Amniotic stem cell (primary cell): ENCODE measurements at places on chromosomes 2 and 18.

- DNase-seq: no peak
Measured at GRCh38 chr2:232567721-232568120, 17.2 kb downstream of the EIF4E2 start.

DNA sequence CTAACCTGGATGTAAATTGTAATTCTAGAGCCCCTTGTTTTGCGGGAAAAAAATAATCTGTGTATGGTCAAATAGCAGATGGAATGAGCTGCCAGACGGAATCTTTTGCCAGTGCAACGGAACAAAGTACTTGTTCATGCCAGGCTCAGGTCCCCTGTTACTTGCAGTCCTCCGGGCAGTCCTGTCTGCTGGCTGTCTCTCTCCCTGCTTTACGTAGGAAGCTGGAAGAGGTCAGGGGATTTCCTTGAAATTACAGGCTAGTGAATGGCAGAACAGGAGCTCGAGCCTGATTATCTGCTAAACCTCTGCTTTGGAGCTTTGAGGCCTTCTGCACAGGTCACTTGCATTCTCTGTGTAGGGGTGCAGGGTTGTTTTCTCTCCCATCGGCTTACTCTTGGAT is 54.8 kb downstream of the LRRFIP1 start:
- DNase-seq: no peak

DNA sequence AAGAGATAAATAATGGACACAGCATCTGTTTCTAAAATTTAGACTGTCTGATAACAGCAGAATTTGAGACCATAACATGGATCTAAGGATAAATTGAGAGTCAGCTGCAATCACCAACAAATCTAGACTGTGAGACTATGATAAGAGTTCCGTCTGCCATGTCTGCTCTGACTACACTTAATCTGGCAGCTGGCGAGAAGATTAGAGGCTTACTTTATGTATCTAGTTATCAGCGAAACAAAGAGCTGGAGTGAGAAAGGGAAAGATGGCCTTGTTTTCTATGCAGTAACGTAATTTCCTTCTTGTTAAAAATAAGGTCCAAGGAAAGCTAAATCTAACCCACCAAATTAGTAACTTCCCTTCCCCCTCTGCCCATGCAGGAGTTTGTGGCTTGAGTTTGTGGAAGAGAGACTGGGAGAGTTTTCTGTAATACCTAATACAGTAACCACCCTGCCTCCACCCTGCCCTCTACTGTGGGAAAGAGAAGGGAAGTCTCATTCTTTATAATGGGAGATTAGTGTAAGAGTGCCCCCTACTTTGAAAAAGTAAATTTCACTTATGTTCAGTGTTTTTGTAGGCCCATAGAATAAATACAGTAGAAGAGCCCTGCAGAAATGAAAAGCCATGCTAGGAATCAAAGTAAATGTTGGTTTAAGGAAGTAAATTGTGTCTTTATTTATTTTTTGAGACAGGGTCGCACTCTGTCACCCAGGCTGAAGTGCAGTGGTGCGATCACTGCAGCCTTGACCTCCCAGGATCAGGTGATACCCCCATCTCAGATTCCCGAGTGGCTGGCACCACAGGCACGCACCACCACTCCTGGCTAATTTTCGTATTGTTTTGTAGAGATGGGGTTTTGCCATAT is 27.5 kb downstream of the EML4 start:
- no peak for DNase-seq

DNA sequence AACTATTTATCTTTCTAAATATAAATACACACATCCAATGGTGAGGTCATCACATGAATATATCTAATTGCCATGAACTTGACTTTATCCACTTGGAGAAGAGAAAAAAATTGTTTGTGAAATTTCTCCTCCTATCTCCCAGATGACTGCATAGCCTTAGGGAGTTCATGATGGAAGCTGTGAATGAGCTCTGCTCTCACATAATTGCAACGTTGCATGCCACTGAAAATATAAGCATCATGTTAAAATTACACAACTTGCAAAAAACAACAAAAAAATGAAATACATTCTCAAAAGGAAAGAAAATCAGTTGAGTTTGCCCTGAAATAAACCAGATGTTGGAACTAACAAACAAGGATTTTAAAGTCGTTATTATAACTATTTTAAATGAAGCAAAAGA is 50.6 kb upstream of the OSR1 start:
- DNase-seq: no peak

DNA sequence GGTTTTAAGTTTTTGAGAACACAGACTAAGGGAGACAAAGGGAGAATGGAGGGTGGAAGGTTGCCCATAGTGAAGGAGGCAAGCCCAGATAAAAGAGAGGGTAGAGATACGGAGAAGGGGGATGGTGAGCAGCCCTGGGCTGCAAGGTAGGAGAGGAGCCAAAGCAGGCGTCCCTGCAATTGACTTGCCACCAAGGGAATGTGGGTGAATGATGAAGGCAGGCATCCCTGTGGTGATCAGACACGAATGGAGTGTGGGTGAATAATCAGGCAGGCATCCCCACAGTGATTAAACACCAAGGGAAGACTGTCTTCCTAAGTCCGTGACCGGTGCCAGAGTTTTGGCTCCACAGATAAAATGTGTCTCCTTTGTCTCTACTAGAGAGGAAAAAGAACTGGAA is 16.5 kb upstream of the ALPK2 start:
- no peak for DNase-seq

DNA sequence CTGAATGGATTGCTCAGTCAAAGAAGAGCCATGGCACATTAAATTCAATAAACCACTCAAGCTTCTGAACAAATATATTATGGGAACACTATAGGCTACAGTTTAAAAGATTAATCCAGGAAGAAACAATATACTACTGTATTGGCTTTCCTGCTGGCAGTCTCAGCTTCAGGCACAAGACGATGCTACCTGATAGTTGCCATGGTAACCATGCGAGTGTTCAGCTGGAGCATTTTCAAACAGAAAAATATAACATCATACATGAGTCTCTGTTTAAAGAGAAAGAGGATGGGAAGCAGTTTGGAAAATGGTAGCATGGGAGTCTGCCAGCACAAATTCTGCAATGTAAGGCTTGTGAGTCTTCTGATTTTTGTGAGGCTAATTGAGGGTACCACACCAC is 65.9 kb upstream of the CPO start:
- DNase-seq: no peak

DNA sequence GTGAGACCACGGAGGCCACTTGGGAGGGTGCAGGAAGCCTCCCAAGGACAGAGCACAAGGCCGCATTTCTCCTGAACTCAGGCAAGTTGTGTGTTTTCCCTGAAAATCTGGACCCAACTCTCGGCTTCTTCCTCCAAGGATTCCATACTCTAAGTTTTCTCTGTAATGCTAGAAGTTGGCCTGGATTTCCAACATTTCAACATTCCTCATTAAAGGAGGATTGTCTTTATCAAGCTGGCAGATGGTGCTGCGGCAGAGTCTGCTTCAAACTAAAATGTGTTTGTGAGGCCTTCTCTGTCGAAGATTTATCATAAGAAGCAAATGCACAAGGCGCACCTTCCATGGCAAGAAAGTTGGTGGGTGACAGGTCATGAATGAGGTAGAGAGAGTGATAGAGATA is 94.4 kb upstream of the SATB2 start:
- DNase-seq: no peak

GRCh38 chr18:31659576-31660177 is 24.7 kb downstream of the B4GALT6 start:
- DNase-seq: no peak

GRCh38 chr2:182077448-182078142 is 91.9 kb downstream of the PPP1R1C start:
- peak; percentile 79 for DNase-seq

DNA sequence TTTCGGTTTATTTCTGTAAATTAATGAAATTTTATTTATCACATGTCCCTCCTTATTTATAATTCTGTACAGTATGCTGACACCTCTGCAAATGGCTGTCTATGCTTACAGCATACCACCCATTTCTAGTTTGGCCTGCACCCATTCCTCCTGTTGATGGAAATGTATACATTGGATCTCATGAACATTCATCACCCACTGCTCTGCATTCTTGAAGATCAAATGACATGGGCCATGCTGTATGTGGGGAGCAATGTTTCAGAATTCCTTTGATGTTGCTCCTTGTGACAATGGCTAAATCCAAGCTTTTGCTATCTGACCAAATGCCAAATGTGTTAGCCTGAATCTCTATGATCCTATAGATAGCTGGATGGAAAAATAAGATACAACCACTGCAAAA is 55.3 kb upstream of the ITGB6 start:
- no peak for DNase-seq

GRCh38 chr2:176251928-176252327 is 17.3 kb upstream of the MTX2 start:
- no peak for DNase-seq

DNA sequence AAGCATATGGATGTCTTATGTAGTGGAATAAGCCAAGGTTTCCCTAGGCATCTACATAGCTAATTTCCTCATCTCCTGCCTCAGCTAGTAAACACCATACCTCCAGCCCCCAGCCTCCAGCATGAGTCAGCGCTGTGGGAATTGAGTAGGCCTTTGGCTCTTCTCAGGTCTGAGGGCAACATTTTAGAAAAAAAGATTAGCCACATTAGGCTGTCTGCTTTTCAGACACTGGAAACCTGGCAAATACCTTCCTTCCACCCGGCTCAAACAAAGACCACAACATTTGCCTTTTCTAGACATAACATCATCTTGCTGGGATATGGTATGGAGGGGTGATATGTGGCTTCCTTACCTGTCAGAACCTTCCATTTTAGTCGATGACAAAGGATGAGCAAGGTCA is 6.1 kb upstream of the CCDC195 start:
- DNase-seq: no peak

- DNase-seq: no peak
Measured at GRCh38 chr2:26613241-26614215, 27.6 kb downstream of the CIB4 start.

DNA sequence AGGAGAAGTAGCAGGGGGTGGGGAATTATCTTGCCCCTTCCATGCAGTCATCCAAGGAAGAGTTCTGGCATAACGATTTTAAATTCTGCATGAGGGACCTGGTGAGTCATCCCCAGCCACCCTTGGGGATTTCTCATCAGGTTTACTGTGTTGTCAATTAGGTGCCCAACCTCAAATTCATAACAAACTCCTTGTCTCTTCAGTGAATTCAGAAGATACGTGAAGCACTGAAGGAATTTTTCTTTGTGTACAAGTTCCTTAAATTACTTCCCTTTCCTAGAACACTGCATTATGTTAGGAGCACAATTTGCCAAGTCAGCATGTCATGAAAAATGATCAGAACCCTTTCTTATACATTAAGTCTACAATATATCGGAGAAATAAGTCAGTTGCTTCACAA is 70.8 kb upstream of the NOSTRIN start:
- DNase-seq: no peak

- no peak for DNase-seq
Measured at GRCh38 chr2:239625971-239626734, 225.3 kb upstream of the HDAC4 start.

DNA sequence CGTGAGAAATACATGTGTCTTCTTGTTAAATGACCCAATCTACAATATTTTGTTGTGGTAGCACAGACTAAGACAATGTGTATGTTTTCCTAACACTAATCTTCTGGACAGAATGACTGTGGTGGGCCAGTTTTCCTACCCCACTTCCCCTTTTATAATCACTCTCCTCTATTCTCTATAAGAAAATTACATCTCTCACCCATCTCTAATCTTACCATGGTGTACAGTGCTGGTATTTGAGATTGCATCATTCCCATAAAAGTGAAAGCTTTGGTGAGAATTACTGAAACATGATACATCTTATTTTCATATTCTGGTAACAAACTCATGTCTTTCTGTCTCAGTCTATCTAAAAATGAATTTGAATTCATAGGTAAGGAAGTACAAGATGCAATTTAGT is 40.5 kb downstream of the CAVIN2 start:
- no peak for DNase-seq

DNA sequence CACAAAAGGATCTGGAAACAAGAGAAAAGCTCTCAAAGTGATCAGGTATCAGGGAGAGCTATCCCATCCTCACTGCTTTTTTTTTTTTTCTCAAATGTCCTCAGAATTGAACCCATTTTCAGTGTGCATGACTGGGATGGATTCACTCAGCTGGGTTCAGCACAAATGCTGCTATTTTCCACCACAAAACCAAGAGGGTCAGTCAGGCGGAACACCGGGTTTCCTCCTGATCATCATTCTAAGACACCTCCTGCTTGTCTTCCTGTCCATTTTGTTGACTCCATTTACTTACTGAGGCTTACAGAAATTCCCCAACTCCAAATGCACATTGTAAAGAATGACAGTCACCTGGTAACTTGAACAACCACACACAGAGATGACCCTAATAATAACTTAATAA is 39.9 kb downstream of the CYRIA start:
- no peak for DNase-seq

DNA sequence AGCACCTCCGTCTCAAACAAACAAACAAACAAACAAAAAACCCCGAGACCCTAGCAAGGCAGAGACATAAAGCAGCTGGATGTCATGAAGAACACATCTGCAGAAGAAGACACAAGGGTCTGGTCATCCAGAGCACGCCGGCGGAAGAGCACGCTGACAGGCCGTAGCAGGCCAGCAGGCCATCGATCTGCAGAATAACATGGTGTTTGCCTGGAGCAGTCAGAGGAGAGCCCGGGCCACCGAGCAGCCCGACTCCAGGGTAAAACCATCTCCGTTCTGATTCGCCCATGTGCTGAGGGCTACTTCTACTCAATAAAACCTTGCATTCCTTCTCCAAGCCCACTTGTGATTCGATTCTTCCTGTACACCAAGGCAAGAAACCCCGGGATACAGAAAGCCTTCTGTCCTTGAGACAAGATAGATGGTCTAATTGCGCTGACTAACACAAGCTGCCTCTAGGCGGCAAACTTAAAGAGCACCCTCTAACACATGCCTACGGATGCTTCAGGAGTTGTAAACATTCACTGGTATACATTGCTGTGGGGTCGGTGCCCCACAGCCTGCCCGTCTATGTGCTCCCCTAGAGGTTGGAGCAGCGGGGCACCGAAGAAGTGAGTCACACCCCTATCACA is 549.8 kb upstream of the NRXN1 start:
- no peak for DNase-seq

GRCh38 chr2:73925853-73926492 is 707 bp upstream of the DGUOK start:
- DNase-seq: no peak

DNA sequence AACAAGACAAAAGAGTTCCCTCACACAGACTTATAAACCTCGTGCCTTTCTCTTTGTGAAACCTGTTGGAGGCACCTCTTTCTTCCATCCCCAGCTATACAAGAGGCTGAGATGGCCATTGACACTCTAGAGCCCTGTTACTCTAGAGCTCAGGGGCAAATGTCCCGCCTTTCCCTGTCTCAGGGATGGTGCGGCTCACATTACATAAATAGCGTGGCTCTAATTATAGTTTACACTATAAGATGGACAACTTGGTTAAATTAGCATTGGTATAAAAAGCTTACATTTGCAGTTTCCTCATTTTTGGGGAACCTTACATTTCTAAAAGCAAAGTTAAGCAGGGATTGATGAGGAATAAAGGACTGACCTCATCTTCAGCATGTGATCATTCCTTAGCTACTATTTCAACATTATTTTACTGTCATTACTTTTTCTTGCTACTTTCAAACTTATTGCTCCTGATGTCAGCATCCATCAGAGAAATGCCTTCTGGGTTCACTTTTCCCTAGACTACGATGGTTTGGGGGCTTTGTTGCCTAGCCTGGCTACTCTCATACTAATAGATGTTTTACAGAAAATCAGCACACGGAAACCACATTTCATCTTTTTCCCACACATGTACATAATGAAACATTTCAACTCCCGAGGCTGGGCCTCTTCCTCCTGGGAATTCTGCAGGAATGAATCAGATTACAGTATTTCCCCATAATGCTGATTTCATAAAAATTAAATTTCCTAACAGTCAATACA is 40.4 kb downstream of the FTCDNL1 start:
- DNase-seq: no peak
